HEK293T (cell line): ENCODE measurements at places on chromosomes 1 and 21.

DNA sequence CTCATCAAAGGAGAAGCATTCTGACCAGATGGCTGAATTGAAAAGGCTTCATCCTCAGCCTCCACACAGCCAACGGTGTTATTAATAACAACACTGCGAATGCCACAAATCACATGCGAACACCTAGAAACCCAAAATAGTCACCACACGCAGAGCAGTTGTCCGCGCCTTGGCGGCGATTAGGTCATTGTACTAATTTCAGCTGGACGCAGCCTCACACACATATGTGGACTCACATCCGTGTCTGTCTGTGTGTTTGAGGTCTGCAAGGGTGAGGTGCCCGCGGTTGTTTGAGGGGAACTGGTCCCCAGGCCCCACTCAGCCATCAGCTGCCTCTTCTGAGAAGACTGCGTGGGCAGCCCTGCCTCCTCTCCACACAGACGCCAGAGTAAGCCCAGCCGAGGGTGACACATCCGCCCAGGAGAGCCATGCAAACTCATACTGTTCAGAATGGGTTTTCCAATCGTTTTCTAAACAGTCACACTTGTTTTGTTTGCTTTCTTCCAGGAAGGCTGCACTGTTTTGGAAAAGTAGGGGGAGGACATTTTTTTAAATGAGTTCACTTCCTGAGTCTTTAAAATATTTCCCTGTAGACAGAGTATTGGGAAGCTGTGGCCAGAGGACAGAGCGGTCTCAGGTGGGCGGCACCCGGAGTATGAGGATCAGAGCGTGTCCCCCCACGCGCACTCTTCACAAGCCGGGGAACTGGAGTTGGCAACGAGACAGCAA lies 53.4 kb downstream of the TOMM20 start:
- DNase-seq, result no peak

GRCh38 chr1:179728271-179728670 lies 14.8 kb upstream of the FAM163A start:
- DNase-seq, result no peak

- DNase-seq, result no peak
Observed at GRCh38 chr1:98949621-98950020, 55.0 kb downstream of the PLPPR5 start.

DNA sequence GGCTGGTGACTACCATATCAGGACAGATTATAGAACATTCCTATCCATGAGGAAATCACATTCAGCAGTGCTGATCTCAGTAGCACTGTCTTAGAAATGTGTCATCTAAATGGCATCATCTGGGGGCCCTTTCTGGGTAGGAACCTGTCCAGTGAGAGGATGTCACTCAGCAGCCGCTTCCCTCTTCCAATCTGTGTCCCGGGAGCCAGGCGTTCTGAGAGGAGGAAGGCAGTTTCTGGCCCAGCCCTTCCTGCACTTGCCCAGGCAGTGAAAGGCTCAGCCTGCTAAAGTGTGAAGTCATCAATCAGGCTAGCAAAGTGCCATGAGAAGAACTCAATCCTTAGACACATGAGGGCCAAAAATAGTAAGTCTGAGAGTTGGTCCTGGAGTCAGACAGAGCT lies 25.6 kb downstream of the RAB4A start:
- no peak for DNase-seq
